Activated naive CD8-positive, alpha-beta T cell treated with anti-CD3 and anti-CD28 coated beads for 36 hours (primary cell): ENCODE measurements at places on chromosomes 7 and 10. TPM values are rescaled to one million over a fixed set of nuclear protein-coding genes. Genes with fewer than 3 reads are reported as not detected.

The FBXO24 gene
- total RNA-seq = 0.80 TPM

The TFR2 gene
- 11.1 TPM for total RNA-seq

The CUBN gene
- 0.30 TPM for total RNA-seq

The RBM20 gene
- 0.42 TPM for total RNA-seq

The GATA3 gene
- total RNA-seq = 8.8 TPM

The HOXA6 gene
- total RNA-seq = not detected

The ADAM22 gene
- 3.5 TPM for total RNA-seq

The POLR3A gene
- total RNA-seq = 25.2 TPM

The AGAP5 gene
- total RNA-seq = 6.7 TPM

The HABP2 gene
- not detected for total RNA-seq

The LEP gene
- not detected for total RNA-seq

The METTL27 gene
- 0.40 TPM for total RNA-seq

The SRGN gene
- total RNA-seq = 264 TPM

The PCLO gene
- total RNA-seq = not detected

The NPC1L1 gene
- total RNA-seq = not detected

The VTI1A gene
- total RNA-seq = 31.5 TPM

The EBF3 gene
- not detected for total RNA-seq

The GIMAP7 gene
- 37.9 TPM for total RNA-seq

The GPRIN2 gene
- not detected for total RNA-seq

The ADGRA1 gene
- total RNA-seq = not detected

The FFAR4 gene
- total RNA-seq = not detected

The GSTO1 gene
- total RNA-seq = 153 TPM

The ATRNL1 gene
- total RNA-seq = 0.41 TPM

The SPDYE9 gene
- total RNA-seq = not detected

The THSD7A gene
- not detected for total RNA-seq

The CCDC6 gene
- total RNA-seq = 45.5 TPM

The IFIT1B gene
- total RNA-seq = not detected

The UCN3 gene
- not detected for total RNA-seq

The SPDYE5 gene
- not detected for total RNA-seq

The HGF gene
- not detected for total RNA-seq
